ENCODE measurements at places on chromosomes 13 and 19.

DNA sequence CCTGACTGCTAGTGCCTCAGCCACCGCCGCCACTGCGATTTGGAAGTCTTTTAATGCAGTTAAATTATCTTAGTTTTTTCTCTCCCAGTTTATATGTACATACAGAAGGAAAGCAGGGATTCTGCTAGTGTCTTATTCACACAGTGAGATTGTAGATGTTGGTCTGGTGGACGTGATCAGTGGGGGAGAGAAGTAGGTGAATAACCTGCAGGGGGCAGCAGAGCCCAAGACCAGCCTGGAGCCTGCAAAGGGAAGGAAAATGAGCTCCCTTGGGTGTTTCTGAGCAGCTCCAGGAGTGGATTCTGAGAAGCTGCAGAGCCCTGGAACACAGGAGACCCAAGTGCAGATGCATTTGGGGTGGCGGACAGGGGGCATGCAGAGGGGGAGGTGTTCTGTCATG, 26.3 kb downstream of the ZNF844 start:
- peak; percentile 79 for DNase-seq

GRCh38 chr13:28161370-28161769, 23.0 kb downstream of the PAN3 start:
- DNase-seq = no peak

GRCh38 chr13:23632741-23633140, 62.5 kb downstream of the TNFRSF19 start:
- no peak for DNase-seq

DNA sequence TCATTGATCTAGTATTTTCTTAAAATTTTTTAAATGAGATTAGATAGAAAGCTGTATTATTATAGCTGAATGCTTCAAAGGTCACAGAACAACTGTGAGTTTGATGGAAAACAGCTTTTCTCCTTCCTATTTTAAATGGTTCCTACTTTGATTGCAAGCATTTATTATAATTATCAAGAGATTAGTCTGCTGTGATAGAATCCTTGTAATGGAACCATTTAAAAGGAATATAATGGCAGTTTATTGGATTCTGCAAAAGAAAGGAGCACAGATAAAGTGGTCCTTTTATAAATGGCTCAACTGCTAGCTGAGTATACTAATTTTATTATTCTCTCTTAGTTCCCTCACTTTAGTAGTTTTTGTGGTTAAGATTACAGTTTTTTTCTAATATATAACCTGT, 87.0 kb downstream of the MAB21L1 start:
- DNase-seq = no peak

- DNase-seq = no peak
These were observed 2.2 kb downstream of the STARD13 start for GRCh38 chr13:33283195-33283911.

GRCh38 chr13:109010912-109011311, 381.5 kb downstream of the MYO16 start:
- no peak for DNase-seq

DNA sequence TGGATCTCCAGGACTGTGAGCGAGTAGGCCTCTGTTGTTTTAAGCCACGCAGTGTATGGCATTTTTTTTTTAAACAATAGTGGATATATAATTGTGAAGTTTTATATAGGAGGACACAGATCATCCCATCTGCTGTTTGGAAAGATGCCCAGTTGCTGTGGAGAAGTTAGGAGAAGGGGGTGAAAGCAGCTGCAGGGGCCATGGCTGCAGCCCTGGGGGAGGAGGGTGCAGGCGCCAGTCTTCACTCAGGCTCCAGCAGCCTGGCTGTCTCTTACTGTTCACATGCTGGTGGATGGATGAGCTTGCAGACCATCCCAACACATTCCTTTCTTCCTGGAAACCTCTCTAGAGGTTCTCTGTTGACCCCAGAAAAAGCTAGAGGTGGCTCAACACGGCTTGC, 242.3 kb downstream of the TEX29 start:
- no peak for DNase-seq

DNA sequence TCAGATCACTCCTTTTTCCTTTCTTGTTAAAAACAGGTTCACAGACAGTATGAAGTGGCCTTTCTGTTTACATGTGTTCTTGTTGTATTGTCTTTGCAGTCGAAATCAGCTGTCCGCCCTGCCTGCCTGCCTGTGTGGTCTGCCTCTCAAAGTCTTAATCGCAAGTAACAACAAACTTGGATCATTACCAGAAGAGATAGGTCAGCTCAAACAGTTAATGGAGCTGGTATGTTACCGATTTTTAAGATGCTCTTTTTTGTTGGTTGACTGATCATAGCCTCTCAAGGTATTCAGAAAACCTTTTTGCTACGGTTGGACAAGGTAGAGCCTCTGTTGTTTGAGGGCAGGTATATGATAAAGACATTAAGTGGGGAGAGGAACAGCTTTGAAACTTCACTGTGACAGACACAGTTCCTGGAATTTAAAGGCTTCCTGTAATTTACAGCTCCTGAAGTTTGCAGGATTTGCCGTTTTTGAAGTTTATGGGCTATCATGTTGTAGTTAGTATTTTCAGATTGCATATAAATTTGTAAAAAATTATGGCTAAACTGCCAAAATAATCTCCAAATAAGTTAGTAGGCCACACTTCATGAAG, 116.1 kb downstream of the LRCH1 start:
- no peak for DNase-seq

All from Jurkat, Clone E6-1 (cell line).